ENCODE measurements at places on chromosomes 12 and 14.

DNA sequence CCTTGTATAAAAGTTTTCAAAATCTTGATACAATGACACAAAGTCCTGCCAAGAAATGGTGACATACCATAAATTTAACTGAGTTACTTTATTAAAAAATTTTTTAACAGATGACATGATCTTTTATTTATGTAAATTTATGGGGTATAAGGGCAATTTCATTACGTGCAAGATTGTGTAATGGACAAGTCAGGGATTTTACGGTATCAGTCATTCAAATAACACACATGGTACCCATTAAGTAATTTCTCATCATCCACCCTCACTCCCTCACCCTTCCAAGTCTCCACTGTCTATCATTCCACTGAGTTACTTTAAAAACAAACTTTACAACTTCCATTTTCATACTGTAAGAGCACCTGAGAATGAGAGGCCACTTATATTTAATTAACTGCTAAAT is 37.4 kb downstream of the SPTLC2 start:
- DNase-seq, result no peak

DNA sequence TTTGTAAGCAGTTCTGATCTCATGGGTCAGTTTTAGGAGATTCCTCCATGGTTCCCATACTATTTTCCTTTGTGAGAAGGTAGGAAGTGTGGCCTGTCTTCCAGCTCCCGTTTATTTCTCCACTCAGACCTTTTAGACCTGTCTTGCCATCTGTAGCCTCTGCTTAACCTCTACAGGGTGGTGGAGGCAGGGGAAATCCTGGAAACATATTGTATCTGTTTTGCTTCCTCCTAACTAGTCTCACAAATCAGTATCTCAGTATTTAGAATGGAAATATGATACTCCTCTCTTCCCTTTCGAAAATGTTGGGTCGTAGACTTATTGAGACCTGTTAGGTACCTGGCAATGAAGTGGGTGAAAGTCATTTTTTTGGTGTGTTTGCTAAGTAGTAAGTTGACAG is 399.4 kb upstream of the RGS6 start:
- no peak for DNase-seq

GRCh38 chr14:23829736-23830471 is 123.7 kb upstream of the DHRS4 start:
- DNase-seq, result no peak

DNA sequence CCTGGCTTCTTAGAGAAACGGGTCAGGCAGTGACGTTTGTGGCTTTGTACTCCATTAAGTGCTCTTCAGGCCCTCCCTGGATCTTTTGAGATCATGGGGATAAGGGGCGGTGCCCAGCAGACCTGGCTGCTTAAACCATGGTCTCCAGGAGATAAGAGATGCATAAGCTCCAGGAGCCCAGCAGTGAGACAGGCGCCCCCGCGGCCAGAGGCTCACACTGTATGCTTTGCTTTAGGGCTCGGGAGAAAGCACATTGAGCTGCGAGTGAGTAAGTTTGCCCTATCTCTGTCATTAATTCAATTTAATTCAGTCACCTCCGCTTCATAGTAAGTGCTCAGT is 359.5 kb downstream of the CACNA1C start:
- DNase-seq, result no peak

DNA sequence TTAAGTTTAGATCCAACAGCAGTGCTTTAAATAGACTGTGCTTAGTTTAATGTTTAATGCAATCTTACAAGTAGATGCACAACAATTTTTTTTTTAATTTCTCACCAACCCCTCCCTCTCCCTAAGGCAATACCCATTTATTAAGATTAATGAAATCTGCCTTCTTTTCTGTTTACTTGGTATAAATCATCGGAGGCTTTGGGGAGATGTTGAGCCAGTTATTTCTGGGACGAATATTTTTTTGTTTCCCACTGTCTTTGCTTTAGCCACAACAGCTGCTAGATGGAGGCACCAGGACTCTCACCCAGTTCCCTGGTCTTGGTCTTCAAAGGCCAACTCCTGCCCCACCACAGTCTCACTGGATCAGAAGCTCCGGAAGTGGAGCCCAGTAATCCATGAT is 113.4 kb downstream of the PLXNC1 start:
- DNase-seq, result no peak

DNA sequence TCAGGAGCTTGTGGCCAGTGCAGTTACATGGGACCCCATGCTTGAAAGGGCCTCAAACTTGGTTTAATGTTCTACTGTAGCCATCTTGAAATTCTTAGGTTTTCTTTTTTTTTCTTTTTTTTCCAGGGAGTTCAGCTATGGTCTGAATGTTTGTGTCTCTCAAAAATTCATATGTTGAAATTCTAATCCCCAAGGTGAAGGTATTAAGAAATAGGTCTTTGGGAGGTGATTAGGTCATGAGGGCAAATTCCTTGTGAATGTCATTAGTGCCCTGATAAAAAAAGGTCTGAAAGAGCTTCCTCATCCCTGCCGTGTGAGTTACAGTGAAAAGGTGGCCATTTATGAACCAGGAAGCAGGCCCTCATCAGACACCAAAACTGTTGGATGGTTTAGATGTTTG is 324.1 kb downstream of the C12orf75 start:
- DNase-seq, result no peak

GRCh38 chr14:51960866-51961265 is 28.5 kb upstream of the RTRAF start:
- no peak for DNase-seq

DNA sequence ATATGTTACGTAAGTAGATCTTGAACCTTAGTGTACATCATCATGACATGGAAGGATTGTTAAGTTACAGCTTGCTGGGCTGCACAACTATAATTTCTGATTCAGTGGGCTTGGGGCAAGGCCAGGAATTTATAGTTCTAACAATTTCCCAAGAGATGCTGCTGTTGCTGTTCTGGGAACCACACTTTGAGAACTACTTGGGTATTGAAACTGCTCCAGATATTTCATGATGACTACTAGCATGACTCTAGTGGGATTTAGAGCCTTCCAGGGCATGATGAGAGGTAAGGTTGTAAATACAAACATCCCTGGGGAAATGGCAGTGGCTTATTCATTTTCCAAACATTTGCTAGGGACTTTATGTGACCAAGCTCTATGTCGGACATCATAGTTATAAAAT is 904.8 kb upstream of the SEL1L start:
- no peak for DNase-seq

- DNase-seq, result no peak
These were observed 12.1 kb downstream of the NFATC4 start for GRCh38 chr14:24379907-24380730.

DNA sequence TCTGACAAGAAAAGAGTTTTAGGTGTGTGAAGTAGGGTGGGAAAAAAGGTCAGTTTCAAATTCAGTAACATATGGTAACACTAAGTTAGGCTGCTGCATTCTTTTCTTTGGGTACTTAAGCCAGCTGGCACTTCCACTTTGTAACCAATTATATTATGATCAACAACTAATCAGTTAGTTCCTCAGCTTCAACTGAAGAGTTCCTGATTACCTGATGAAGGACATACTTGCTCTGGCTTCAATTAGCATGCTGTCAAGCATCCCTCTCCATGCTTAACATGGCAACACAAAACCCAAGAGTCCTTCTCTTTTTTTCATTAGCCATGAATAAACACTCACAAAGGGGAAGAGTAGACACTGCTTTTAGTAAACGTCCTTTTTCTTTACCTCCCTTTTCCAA is 6.8 kb upstream of the KANSL2 start:
- no peak for DNase-seq

DNA sequence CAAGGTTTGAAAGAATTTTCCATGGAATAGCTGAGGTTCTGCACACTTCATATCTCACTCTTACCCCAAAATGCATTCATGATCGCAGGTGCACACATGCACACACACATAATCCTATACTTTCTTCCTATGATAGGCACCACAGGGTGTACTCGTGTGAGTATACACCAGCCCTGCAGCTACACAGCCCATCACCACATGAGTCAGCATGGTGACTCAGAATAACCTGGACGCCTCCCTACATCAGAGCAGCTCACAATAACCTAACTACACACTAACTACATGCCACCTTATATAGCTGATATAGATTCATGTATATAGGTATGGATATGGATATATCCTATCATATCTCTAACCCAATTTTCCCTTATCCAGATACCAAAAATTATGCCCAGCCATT is 850.2 kb upstream of the TMEM132C start:
- no peak for DNase-seq

DNA sequence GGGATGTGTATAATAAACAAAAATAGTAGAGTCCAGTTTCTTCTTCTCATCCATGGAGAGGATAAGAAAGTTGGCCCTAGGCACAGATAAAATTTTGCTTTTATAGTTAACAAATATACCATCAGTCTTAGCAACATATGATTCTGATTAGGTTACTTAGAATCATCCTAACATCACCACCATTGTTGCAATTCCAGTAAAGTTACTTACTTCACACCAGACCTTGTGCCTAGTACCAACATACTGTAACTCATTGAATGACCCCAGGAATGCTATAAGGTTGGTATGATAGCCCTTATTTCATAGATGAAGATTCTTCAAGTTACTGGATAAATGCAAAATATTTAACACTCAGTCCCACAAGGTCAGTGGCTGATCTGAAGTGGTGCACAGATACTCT is 183.8 kb upstream of the ATP2B1 start:
- no peak for DNase-seq

GRCh38 chr12:3869865-3870264 is 3.3 kb downstream of the PARP11 start:
- DNase-seq, result no peak

DNA sequence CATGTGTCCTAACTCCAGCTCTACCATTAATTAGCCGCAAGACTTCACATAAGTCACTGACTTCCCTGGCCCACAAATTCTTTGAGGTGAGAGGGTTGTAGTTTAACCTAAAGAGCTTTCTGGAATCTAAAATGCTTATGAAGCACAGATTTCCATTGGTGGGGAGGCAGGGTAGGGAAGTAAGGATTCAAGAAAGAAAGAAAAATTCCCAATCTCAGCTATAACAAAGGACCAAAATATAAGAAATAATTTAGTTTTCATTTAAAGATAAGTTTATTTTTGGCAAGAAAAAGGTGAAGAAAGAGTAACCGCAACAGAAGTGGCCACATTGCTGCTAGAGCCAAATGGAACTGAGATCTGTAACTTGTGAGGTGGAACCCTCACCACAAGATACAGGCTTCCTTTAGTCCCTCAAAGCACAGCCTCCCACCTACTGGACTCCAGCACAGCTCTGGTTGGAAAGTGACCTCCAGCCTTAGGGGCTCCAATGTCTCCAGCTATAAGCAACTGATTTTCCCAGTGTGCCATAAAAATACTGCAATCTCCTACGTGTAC is 23.6 kb downstream of the DAD1 start:
- no peak for DNase-seq

- DNase-seq, result no peak
These were observed 85.0 kb upstream of the EGLN3 start for GRCh38 chr14:34035934-34036250.

- peak; percentile 49 for DNase-seq
These were observed 1089.5 kb downstream of the BCL11B start for GRCh38 chr14:98182393-98183055.

DNA sequence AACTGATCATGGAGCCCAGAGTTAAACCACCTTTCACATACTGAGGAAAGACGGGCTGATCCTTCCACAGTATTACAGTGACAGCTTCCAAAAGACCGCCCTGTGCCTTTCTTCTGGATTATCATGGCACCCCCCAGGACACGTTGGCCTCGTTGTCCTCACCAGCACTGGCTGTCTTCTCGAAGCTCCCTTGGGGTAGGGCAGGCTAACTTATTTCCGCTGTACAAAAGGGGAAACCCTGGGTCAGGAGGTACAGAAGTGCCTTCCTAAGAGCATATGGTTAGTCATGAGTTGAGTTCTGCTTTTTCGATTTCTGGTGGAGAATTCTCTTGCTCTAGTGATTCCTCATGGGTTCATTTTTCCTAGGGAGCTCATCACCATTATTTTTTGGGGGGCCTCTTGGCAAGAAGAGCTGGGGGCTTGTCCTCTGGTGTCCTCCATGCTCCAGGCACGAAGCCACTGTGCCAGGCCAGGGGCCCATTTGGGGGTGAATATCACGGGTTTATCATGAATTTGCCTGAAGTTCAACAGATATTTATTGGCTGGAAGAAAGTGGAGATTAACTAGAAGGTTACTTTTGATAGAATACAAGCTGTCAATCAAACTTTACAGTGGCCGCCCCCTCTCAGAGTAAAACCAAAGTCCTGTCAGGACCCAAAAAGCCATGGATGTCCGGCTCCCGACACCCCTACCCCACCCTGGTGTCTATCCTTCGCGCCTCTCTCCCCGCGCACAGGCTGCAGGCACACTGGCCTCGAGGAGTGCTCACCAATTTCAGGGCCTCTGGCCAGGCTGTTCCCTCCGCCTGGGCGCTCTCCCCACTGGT is 8.8 kb upstream of the TRAF3 start:
- no peak for DNase-seq

- DNase-seq, result no peak
These were observed 4.2 kb downstream of the NPC2 start for GRCh38 chr14:74488786-74489397.

DNA sequence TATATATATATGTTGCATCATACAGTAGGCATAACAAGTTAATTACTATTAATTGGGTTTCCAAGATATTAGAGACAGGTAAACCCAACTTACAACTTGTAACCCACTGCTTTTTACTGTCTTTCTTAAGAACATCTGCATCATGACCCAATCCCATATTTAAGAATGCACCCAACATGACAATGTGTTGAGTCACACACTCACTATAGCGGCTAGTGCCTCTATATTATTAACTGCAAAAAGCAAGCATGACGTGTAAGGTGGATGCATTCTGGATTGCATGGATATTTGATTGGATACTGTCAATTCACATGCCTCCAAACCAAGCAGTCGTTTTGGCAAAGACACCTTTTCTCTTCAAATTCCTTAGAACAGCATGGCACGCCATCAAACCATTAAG is 68.2 kb downstream of the KSR2 start:
- no peak for DNase-seq

- DNase-seq, result peak; percentile 23
These were observed 757 bp downstream of the SLC25A3 start for GRCh38 chr12:98594050-98594835.

DNA sequence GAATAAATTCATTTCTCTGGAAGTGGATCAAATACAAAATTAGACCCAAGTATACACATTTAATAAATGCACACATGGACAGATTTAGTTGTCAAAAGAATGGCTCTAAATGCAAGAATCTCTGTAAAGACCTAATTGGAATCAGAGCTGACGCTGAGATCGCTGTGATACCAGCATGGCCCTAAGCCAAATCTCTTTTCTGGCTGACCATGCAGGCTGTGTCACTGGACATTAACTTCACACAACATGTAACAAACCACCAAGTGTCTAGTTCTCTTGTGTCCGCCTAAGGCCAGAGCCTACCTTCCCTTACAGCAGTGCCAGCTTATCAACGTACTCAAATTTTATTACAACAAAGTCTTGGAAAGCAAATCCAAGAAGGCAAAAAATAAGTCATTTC is 127.5 kb downstream of the MED13L start:
- no peak for DNase-seq

GRCh38 chr14:65301862-65302539 is 110.5 kb upstream of the FUT8 start:
- no peak for DNase-seq

DNA sequence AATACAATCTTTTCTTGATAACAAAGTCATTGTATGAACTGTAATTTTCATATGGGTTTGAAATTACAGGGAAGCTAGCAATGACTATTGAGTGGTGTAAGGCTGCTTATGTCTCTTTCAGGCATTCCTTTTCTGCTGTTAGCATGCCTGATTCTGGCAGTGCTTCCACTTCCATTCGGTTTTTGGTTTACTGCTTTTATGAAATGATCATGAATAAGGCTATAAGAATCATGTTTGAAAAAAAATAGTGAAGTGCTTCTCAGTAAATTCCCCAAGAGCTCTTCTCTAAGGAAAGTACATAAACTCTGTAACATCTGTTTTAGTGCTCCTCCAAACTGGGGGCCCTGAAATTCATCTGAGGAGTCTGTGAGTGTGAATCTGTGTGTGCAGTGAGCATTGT is 434.0 kb upstream of the RGS6 start:
- DNase-seq, result no peak

Measured in activated T-cell treated with anti-CD3 and anti-CD28 coated beads, Interleukin-2, amount 50 U/mL, for 4 hours (primary cell).